Colonic mucosa (tissue), 4 donors: ENCODE measurements at places on chromosomes 6 and 20. TPM values are rescaled to one million over a fixed set of nuclear protein-coding genes. Genes with fewer than 3 reads are reported as not detected.

Gene ADGRF5
- 1.8 TPM for total RNA-seq

Gene TMEM74B
- total RNA-seq = 2.0 TPM

Gene HCK
- 3.7 TPM for total RNA-seq

Gene NTSR1
- total RNA-seq = 0.05 TPM

Gene WFDC13
- not detected for total RNA-seq

Gene TMC2
- total RNA-seq = not detected

GRCh38 chr6:41430875-41431274 is 95.5 kb downstream of the NCR2 start:
- no peak overlapping the region for H3K27ac ChIP-seq
- H3K27me3 ChIP-seq = peaks cover 14% of the 10 kb centered on the region
- DNase-seq = no peak
- H3K36me3 ChIP-seq = no peaks in the 10 kb centered on the region

DNA sequence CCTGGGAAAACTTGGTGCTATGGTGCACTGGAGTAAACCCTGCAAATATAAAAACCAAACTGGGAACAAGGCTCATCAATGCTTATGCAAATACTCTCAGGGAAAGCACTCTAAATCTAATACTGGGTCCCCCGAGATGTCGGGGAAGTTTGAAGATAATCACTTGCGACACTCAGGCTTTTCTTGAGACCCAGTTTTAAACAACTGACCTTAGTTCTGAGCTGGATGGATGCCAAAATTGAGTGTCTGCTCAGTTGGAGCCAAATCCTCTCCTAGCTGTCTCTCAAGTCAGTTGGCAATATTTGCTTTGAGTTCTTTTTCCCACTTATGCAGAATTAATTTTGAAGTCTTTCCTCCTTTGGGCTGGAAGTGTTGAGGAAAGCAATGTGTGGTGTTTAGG is 75.5 kb upstream of the CD2AP start:
- no peaks in the 10 kb centered on the region for H3K27me3 ChIP-seq
- no peak for DNase-seq
- H3K4me3 ChIP-seq = no peak overlapping the region
- H3K4me1 ChIP-seq = no peaks in the 10 kb centered on the region
- H3K27ac ChIP-seq = no peak overlapping the region
- H3K36me3 ChIP-seq = no peaks in the 10 kb centered on the region

GRCh38 chr6:35154947-35155346 is 13.8 kb upstream of the TCP11 start:
- no peak overlapping the region for H3K4me3 ChIP-seq
- no peak for DNase-seq
- H3K36me3 ChIP-seq = no peaks in the 10 kb centered on the region
- H3K4me1 ChIP-seq = no peaks in the 10 kb centered on the region

GRCh38 chr6:147546501-147547368 is 38.2 kb downstream of the SAMD5 start:
- no peaks in the 10 kb centered on the region for H3K4me1 ChIP-seq
- H3K27ac ChIP-seq = no peak overlapping the region
- no peaks in the 10 kb centered on the region for H3K36me3 ChIP-seq
- no peaks in the 10 kb centered on the region for H3K27me3 ChIP-seq

GRCh38 chr6:33207552-33208090 is 679 bp upstream of the RING1 start:
- no peaks in the 10 kb centered on the region for H3K36me3 ChIP-seq
- peak; percentile 64 for DNase-seq
- H3K4me3 ChIP-seq = peak overlapping the region; percentile 81
- peaks cover 4% of the 10 kb centered on the region for H3K4me1 ChIP-seq

- DNase-seq = no peak
- H3K27ac ChIP-seq = no peak overlapping the region
- no peaks in the 10 kb centered on the region for H3K36me3 ChIP-seq
- peaks cover 6% of the 10 kb centered on the region for H3K4me1 ChIP-seq
- no peak overlapping the region for H3K4me3 ChIP-seq
Observed at GRCh38 chr20:49167811-49168507, 20.2 kb downstream of the STAU1 start.

DNA sequence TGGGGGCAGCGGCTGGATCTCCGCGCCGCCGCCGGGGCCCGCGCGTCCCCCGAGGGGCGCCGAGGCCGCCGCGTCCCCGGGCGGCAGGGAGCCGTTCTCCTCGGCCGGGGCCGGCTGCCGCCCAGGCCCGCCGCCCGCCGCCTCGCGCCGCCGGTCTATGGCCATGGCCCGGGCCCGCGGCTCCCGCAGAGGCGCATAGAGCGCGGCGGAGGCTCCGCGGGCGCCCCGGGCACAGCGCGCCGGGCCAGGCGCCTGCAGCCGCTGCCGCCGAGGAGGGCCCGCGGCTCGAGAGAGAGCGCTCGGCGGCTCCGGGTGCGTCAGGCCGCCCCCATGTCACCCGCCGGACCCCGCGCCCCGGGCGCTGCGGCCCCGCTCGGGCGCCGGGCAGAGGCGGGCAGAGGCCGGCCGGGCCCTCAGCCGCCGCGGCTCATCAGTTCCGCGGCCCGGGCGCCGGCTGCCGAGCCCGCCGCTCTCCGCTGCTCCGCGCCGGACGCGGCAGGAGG is 404 bp downstream of the SLC22A23 start:
- H3K27ac ChIP-seq = peak overlapping the region; percentile 55
- peaks cover 6% of the 10 kb centered on the region for H3K4me1 ChIP-seq
- no peaks in the 10 kb centered on the region for H3K27me3 ChIP-seq
- peak overlapping the region; percentile 78 for H3K4me3 ChIP-seq
- no peak for DNase-seq
- no peaks in the 10 kb centered on the region for H3K36me3 ChIP-seq
